ENCODE measurements at places on chromosomes 5 and 9.

- DNase-seq: no peak
These were observed 39.2 kb upstream of the NKD2 start for GRCh38 chr5:969408-969839.

DNA sequence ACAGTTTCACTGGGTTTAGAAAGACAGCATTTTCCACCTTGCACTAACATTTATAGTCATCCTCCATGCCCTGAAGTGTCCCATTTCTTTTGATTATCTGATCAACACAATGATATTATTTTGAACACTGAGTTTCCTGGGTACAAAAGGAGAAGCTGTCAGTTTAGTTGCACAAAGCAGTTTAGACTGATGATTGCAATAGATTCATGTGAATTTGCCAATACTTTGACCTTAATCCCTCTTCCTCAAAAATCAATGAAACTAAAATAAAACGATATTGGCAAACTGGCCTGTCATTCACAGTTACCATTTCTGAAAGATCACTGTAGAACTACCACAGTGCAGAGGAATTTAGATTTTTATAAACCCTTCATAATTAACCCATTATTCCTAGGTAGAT lies 34.2 kb upstream of the RASGRF2 start:
- DNase-seq: no peak

DNA sequence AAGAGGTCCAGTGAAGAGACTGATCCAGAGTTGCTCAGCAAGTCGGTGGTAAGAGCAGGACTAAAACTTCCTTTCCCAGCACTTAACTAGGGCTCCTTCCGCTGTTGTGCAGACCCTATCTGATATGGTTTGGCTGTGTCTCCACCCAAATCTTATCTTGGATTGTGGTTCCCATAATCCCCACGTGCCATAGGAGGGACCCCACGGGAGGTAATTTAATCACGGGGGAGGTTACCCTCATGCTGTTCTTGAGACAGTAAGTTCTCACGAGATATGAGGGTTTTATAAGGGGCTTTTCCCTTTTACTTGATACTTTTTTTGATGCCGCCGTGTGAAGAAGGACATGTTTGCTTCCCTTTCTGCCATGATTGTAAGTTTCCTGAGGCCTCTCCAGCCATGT lies 221.9 kb upstream of the GLRA1 start:
- DNase-seq: no peak

GRCh38 chr5:132445930-132446329 lies 44.6 kb downstream of the IRF1 start:
- no peak for DNase-seq

DNA sequence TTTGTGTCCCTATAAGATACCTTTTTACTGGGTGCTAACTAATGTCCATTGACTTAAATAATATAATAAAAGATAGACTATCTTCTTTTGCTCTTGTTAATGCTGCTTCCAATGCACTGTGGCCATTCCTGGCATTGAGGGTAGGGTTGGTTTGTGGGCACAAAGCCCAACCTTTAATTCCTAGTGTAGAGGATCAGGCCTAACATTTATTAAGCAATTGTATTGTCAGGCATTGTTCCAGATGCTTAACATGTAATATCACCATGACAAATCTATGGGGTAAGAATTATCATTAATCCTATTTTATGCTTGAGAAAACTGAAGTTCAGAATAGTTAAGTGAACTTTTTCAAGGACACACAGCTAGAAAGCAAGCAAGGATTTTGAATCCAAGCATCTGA lies 60.4 kb upstream of the GPBP1 start:
- DNase-seq: no peak

Data from GM04504 (cell line).